ENCODE measurements at places on chromosomes 6 and 20. TPM values are rescaled to one million over a fixed set of nuclear protein-coding genes. Genes with fewer than 3 reads are reported as not detected.

DNA sequence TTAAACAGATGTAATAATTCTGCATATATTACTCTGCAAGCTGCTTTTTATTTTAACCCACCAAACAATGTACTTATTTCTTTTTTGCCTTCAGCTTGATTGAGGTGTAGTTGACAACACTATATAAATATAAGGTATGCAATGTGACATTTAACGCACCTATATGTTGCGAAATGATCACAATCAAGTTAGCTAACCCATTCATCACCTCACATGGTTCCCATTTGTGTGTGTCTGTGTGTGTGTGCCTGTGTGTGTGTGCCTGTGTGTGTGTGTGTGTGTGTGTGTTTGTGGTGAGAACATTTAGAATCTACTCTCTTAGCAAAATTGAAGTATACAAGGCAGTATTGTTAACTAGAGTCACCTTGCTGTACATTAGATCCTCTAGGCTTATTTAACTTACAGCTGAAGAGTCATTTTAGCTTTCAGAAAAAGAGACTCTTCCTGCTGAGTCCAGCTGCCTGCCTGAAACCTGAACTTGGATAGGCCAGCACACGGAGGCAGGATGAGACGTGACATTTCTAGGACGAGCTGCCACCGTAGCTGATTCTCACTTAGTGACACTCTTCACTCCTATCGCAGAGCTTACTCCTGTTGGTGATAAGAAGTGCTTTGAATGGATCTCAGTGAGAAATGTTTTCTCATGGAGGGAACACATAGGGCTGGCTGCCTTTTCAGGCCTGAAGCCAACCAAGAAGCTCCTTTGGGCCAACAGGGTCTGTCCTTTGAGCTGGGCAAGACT is 126.5 kb upstream of the RIPOR2 start:
- no peak for DNase-seq
- no peaks in the 10 kb centered on the region for H3K4me1 ChIP-seq
- H3K27me3 ChIP-seq, result no peaks in the 10 kb centered on the region
- no peak overlapping the region for H3K4me3 ChIP-seq
- no peaks in the 10 kb centered on the region for H3K36me3 ChIP-seq
- no peak overlapping the region for H3K27ac ChIP-seq

ZBTB46 gene
- polyA plus RNA-seq, result 3.6 TPM

DNA sequence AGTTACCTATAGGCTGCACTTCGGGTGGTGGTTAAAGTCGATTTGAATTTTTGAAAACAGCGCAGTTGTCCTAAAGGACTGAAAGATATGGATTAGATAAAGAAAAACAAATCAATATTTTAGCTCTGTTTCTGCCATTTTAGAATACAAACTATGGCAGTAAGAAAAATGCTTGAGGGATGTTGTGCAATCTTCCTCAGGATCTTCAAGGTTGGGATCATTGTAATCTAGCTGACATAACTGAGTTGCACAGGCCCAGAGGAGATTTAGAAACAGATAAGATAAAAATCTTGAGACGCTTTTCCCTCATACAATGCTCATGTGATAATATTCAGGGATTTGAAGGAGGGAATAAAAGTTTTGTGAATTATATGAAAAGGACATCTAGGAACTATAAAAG is 926 bp downstream of the PEX3 start:
- H3K27me3 ChIP-seq, result no peaks in the 10 kb centered on the region
- H3K27ac ChIP-seq, result no peak overlapping the region
- H3K4me1 ChIP-seq, result peaks cover 20% of the 10 kb centered on the region
- no peak for DNase-seq

BPIFB1 gene
- polyA plus RNA-seq, result 0.12 TPM

DNA sequence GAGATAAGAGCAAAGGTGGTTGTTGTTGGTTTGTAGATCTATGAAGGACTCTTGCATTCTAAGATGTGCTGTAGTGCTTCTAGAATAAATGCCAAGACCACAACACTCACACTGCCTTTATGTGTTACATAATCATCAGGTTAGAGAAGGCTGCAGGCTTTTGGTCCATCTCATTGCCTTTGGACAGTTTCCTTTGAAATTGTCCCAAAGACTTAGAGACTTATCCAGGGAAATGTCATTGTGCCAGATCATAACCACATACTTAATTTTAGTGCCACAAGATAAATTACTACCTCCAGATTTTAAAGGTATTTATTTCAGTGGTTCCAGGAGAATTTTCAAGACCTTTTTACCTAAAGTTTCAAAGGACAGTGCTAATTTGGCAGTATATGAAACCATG is 666.6 kb upstream of the CITED2 start:
- no peak for DNase-seq
- no peaks in the 10 kb centered on the region for H3K27me3 ChIP-seq
- H3K27ac ChIP-seq, result no peak overlapping the region
- H3K36me3 ChIP-seq, result no peaks in the 10 kb centered on the region
- H3K4me1 ChIP-seq, result no peaks in the 10 kb centered on the region

- H3K4me1 ChIP-seq, result no peaks in the 10 kb centered on the region
- no peaks in the 10 kb centered on the region for H3K36me3 ChIP-seq
- no peaks in the 10 kb centered on the region for H3K27me3 ChIP-seq
- no peak overlapping the region for H3K4me3 ChIP-seq
- no peak for DNase-seq
These were observed 93.7 kb downstream of the NRSN1 start for GRCh38 chr6:24219670-24220069.

GRCh38 chr6:70973604-70974003 is 16.7 kb upstream of the B3GAT2 start:
- no peak for DNase-seq
- H3K4me3 ChIP-seq, result no peak overlapping the region
- H3K36me3 ChIP-seq, result no peaks in the 10 kb centered on the region
- H3K4me1 ChIP-seq, result no peaks in the 10 kb centered on the region
- no peak overlapping the region for H3K27ac ChIP-seq

HS3ST5 gene
- polyA plus RNA-seq, result 0.11 TPM

PCSK2 gene
- polyA plus RNA-seq, result 7.3 TPM

GRCh38 chr20:23666698-23667097 is 22.1 kb downstream of the CST4 start:
- H3K27ac ChIP-seq, result no peak overlapping the region
- H3K27me3 ChIP-seq, result no peaks in the 10 kb centered on the region
- no peaks in the 10 kb centered on the region for H3K36me3 ChIP-seq

DNA sequence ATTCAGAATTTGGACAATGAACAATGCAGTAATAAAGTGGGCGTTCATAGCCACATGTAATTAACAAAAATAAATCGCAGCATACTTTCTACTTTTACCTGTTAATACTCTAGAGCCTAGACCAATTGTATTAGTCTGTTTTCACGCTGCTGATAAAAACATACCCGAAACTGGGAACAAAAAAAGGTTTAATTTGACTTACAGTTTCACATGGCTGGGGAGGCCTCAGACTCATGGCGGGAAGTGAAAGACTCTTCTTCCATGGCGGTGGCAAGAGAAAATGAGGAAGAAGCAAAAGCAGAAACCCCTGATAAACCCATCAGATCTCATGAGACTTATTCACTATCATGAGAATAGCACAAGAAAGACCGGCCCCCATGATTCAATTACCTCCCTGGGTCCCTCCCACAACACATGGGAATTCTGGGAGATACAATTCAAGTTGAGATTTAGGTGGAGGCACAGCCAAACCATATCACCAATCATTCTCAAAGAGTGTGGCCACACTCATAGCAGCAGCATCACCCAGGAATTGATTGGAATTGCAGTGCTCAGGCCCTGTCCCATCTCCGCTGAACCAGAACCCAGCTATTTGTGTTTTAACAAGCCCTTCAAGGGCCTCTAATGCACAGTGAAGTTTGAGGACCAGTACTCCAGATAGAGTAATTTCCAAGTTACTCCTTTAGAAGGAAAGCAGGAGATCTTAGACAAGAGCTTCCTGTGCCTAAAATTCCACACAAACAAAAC is 650.0 kb downstream of the KIF16B start:
- DNase-seq, result no peak
- no peaks in the 10 kb centered on the region for H3K36me3 ChIP-seq
- no peak overlapping the region for H3K4me3 ChIP-seq
- no peaks in the 10 kb centered on the region for H3K4me1 ChIP-seq
- H3K27me3 ChIP-seq, result no peaks in the 10 kb centered on the region

HTR1E gene
- not detected for polyA plus RNA-seq

THBD gene
- polyA plus RNA-seq, result 3.8 TPM

DNA sequence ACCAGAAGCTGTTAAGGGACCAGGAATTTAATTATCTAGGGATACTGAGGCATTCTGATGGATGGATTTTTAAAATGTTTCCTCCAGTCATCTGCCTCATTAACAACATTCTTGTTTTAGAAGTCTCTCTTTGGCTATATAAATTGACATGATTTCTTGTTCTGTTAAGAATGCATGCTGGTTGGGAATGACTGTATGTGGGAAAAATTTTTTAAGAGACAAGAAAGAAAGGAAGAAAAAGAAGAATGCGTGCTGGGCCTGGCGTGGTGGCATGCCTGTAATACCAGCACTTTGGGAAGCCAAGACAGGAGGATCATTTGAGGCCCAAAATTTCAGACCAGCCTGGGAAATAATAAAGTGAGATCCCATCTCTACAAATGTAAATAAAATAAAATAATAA is 203.6 kb downstream of the GJA1 start:
- H3K4me3 ChIP-seq, result no peak overlapping the region
- H3K27ac ChIP-seq, result no peak overlapping the region
- no peaks in the 10 kb centered on the region for H3K36me3 ChIP-seq
- H3K4me1 ChIP-seq, result no peaks in the 10 kb centered on the region
- no peaks in the 10 kb centered on the region for H3K27me3 ChIP-seq

DNA sequence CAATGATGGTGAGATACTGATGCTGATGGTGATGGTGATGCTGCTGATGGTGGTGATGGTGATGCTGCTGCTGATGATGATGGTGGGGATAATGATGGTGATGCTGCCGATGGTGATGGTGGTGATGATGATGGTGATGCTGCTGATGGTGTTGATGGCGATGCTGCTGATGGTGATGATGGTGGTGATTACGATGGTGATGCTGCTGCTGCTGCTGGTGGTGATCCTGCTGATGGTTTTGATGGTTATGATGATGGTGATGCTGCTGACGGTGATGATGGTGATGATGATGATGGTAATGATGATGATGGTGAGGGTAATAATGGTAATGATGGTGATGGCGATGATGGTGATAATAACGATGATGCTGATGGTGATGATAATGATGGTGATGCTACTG is 50.0 kb downstream of the ARHGAP40 start:
- no peak for DNase-seq
- H3K4me3 ChIP-seq, result no peak overlapping the region
- H3K36me3 ChIP-seq, result no peaks in the 10 kb centered on the region
- H3K27ac ChIP-seq, result no peak overlapping the region
- no peaks in the 10 kb centered on the region for H3K27me3 ChIP-seq

SAMHD1 gene
- polyA plus RNA-seq, result 35.6 TPM

- peaks cover 3% of the 10 kb centered on the region for H3K4me1 ChIP-seq
- peak overlapping the region; percentile 40 for H3K4me3 ChIP-seq
- no peak for DNase-seq
- peak overlapping the region; percentile 94 for H3K27ac ChIP-seq
These were observed 32.1 kb upstream of the ID4 start for GRCh38 chr6:19805129-19805481.

GRCh38 chr20:17721802-17722486 is 22.2 kb downstream of the BANF2 start:
- no peak for DNase-seq
- H3K4me1 ChIP-seq, result no peaks in the 10 kb centered on the region
- peak overlapping the region; percentile 83 for H3K27ac ChIP-seq
- no peaks in the 10 kb centered on the region for H3K27me3 ChIP-seq
- H3K4me3 ChIP-seq, result no peak overlapping the region

DNA sequence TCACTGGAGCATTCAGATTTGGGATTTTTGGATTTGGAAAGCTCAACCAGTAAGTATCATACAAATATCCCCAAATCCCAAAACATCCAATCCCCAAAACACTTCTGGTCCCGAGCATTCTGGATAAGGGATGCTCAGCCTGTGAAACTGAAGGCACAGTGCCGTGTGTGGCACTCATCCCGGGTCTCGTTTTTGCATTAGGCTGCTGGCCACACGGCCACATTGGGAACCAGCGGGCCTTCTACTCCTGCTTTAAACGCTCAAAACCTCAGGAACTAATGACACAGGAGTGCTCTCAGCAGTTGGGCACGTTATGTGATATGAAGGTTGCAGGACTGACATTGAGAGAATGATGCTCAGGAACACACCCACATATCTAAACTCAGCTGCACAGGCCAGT is 35.6 kb downstream of the PSMG4 start:
- DNase-seq, result peak; percentile 4
- H3K36me3 ChIP-seq, result no peaks in the 10 kb centered on the region
- no peaks in the 10 kb centered on the region for H3K27me3 ChIP-seq
- H3K4me1 ChIP-seq, result no peaks in the 10 kb centered on the region
- no peak overlapping the region for H3K4me3 ChIP-seq

DSP gene
- 35.0 TPM for polyA plus RNA-seq

DNA sequence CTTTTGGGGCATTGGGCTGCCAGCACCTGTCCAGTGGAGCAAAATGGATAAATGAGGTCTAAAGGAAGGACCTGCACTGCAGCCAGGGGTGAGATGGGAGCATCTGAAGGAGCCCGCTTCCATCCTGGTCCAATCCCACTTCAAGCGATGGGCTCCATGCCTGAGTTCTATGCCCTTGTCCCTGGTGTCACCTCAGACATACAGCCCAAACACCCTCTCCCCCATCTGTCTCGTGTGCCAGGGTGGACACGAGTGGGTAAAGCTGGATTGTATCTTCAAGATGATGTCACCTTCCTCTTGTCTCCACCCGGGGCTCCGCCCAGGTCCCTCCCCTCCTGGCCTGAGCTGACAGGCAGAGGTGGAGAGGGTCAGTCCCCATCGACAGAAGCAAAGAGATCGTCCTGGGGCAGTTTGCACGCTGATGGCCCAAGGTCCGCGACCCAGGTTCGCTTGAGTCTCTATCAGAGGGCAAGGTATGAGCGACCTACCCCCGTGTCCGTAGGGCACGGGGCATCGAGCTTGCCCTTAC is 544 bp downstream of the SMIM29 start:
- peak; percentile 74 for DNase-seq
- H3K4me1 ChIP-seq, result no peaks in the 10 kb centered on the region
- H3K4me3 ChIP-seq, result peak overlapping the region; percentile 73
- peak overlapping the region; percentile 90 for H3K27ac ChIP-seq
- H3K27me3 ChIP-seq, result no peaks in the 10 kb centered on the region
- H3K36me3 ChIP-seq, result no peaks in the 10 kb centered on the region

RNF144B gene
- polyA plus RNA-seq, result 1.7 TPM

DNA sequence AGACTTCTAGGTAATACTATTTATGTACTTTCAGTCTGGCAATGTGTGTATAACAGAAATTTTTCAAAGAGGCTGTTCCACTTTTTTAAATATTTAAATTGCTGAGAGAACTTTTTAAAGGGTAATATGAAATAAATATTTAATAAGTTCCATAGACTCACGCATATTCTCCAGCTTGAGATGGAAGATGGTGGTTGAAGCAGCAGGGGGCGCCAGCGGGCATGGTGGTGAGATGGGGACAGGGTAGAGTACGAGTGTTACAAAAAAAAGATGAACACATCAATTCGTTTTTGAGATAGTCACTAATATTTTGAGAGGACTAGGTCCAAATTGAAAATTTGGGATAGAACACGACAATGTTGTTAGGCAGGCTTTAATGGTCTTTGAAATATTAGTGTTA is 68.4 kb downstream of the RSPO3 start:
- H3K4me3 ChIP-seq, result no peak overlapping the region
- no peaks in the 10 kb centered on the region for H3K36me3 ChIP-seq
- peak; percentile 52 for DNase-seq
